ENCODE measurements at places on chromosomes 6 and 20.

DNA sequence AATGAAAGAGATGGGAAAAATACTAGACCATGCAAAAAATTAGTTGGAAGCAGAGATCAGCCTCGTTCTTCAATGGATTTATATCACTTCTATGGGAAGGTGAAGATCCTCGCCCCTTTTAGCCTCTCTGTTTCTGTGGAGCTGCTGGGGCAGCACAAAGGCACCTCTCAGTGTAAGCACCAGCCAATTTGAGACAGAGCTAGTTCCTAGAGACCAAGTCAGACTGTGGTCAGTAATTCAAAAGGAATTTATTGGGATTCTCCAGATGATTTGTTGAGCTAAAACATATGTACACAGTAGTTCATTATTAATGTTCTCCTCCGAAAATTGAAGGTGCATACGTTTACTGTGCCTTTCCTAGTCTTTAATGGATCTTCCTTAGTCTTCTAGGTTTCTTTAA, 42.4 kb downstream of the SCGN start:
- no peak for DNase-seq

DNA sequence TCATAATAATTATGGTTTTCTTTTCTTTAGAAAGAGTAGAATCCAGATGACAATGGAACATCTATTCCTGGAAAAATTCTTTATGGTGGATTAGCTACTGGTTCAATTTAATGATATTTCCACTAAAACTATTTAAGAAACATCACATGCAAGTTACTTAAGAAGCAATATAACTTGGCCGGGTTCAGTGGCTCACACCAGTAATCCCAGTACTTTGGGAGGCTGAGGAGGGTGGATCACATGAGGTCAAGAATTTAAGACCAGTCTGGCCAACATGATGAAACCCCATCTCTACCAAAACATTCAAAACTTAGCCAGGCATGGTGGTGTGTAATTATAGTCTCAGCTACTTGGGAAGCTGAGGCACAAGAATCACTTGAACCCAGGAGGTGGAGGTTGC, 65.9 kb upstream of the SMLR1 start:
- DNase-seq = no peak

- DNase-seq = no peak
Observed at GRCh38 chr6:55399351-55399750, 72.1 kb downstream of the GFRAL start.

GRCh38 chr20:1389703-1390580, 2.9 kb downstream of the FKBP1A start:
- no peak for DNase-seq

- no peak for DNase-seq
Observed at GRCh38 chr20:63138855-63139341, 77.0 kb downstream of the YTHDF1 start.

GRCh38 chr6:126040826-126041225, 54.5 kb downstream of the TRMT11 start:
- no peak for DNase-seq

DNA sequence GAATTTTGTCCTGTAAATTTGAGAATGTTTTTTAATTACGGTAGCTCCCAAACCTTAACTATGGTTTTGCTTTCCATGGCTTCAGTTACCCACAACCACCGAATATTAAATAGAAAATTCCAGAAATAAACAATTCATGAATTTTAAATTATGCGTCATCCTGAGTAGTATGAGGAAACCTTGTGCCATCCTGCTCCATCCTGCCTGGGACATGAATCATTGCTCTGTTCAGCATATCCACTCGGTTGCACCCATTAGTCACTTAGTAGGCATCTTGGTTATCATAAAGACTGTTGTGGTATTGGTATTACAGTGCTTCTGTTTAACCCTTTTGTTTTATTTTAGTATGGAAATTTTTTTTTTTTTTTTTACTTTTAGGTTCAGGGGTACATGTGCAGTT, 39.7 kb downstream of the KCNS1 start:
- DNase-seq = no peak

GRCh38 chr6:150722614-150723344, 123.1 kb downstream of the PLEKHG1 start:
- DNase-seq = no peak

GRCh38 chr6:75275067-75275466, 9.5 kb downstream of the TMEM30A start:
- no peak for DNase-seq

GRCh38 chr6:122459240-122459639, 12.4 kb downstream of the SERINC1 start:
- DNase-seq = no peak

DNA sequence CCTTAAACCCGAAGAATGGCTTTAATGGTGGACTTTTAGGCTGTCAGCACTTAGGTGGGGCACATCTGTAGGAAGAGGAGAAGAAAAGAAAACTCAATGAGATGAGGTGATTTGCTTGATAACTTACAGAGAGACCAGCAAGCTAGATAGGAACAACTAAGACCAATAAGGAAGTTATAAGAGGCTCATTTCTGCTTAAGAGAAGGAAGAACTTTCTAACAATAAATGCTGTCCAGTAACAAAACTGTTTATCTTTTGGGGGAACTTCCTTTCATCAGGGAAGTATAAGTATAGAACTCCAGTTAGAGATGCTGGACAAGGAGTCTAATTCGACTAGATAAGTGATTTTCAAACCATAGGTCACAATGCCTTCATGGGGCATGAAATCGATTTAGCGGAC, 107.2 kb upstream of the SIRPA start:
- DNase-seq = no peak

GRCh38 chr6:125742464-125743120, 6.8 kb upstream of the HEY2 start:
- no peak for DNase-seq

- DNase-seq = peak; percentile 59
Observed at GRCh38 chr6:152948150-152948768, 34.6 kb downstream of the FBXO5 start.

DNA sequence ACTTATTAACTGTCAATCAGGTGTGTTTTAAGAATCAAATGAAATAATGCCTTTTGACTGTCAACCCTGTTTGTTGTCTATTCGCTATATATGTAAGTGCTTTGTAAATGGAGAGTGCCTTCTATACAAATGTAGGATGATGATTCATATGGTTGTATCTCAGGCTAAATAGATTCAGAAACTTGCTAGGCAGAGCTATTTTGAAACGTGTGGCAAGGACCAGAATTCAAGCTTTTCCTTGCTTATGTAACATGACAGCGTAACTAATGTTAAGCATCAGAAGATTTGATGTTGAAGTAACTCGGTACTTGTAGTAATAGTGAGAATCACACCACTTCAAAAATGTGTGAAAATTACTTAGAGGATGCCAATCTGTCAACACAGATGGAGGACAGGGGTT, 3.4 kb downstream of the OGFRL1 start:
- no peak for DNase-seq

GRCh38 chr6:21265730-21266044, 327.9 kb upstream of the SOX4 start:
- DNase-seq = no peak

DNA sequence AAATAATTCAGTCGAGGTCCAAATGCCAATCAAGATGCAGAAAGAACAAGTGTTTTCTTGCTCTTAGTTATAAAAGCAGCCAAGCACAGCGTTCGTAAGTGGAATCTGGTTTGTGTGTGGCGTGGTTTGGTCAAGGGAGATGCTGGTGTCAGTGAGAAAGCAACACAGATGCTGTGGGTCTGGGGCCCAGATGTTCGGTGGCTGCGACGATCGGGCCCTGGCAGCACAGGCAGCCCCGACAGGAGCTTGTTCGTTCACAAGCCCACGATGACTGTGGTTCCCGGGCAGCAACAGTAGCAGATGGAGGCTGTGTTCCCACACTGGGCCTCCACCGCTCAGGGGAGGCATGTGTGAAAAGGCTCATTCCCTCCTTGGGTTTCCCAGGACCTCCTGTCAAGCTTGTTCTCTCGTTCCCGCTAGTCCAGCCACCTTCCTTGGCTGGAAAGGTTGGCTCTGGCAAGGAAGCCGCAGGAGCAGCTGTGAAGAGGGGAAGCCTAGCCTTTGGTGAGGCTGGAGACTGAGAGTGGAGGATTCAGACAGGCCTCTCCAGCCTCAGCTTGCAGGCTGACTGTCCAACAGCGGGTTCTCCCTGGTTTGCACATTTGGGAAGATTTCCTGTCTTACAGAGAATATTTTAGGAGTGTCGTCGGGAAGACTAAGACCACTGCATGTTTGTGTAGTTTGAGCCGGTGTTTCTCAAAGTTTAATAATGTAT, 304.7 kb downstream of the QKI start:
- no peak for DNase-seq

- no peak for DNase-seq
Observed at GRCh38 chr6:82364087-82365015, 734 bp downstream of the TPBG start.

DNA sequence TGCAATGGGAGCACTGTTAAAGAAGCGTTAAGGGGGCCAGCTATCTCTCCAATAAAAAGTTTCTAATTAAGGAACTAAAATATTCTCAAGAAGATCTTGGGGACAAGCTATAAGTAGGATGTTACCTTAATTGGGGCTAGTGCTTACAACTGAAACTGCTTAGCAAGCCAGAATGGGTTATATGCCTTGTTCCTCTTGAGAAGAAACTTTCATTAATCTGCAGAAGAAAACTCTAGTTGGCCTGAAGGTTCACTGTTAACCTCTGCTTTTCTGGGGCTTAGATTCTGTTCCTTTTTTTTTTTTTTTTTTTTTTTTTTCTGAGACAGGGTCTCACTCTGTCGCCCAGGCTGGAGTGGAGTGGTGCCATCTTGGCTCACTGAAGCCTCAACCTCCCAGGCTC, 82.2 kb downstream of the BACH2 start:
- no peak for DNase-seq

DNA sequence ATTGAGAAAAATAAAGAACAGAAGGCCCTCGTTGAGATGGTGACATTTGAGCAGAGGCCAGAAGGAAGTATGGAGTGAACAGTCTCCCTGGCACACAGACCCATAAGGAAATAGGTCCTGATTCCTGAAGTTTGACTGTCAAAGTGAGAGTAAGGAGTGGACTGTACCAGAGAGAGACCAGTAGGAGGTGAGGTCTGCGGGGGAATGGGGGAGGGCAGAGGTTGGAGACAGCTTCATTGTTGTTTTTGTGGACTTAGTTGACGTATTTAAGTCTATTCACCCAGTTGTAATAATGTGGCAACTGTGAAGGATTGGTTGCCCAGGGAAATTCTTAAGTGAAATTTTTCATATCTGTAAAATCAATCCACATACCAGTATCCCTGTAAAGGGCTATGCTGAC, 110.7 kb downstream of the TFAP2B start:
- no peak for DNase-seq

GRCh38 chr6:29705389-29706231, 17.6 kb upstream of the HLA-F start:
- peak; percentile 42 for DNase-seq

DNA sequence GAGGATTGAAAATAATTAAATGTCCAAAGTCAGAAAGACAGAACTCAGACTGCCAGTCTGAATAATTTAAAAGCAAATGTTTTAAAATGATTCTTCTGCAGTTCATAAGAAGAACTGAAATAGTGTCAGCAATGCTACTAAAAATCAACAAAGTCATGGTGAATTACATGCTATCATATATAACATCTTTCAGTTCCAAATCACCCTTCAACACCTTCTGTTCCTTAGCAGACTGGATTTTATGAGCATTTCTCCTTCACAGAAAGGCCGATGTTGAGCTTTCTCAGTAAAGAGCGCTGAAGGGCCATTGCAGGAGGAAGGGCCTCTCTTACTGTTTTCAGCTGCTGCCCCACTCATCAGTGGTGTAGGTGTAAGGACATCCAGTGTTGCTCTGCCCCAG, 63.3 kb downstream of the AIG1 start:
- DNase-seq = no peak

- DNase-seq = no peak
Observed at GRCh38 chr6:46539866-46540265, 48.6 kb upstream of the RCAN2 start.

GRCh38 chr6:1514078-1514477, 95.6 kb upstream of the FOXC1 start:
- DNase-seq = no peak

- DNase-seq = no peak
Observed at GRCh38 chr6:44842616-44843015, 455.1 kb downstream of the CDC5L start.

DNA sequence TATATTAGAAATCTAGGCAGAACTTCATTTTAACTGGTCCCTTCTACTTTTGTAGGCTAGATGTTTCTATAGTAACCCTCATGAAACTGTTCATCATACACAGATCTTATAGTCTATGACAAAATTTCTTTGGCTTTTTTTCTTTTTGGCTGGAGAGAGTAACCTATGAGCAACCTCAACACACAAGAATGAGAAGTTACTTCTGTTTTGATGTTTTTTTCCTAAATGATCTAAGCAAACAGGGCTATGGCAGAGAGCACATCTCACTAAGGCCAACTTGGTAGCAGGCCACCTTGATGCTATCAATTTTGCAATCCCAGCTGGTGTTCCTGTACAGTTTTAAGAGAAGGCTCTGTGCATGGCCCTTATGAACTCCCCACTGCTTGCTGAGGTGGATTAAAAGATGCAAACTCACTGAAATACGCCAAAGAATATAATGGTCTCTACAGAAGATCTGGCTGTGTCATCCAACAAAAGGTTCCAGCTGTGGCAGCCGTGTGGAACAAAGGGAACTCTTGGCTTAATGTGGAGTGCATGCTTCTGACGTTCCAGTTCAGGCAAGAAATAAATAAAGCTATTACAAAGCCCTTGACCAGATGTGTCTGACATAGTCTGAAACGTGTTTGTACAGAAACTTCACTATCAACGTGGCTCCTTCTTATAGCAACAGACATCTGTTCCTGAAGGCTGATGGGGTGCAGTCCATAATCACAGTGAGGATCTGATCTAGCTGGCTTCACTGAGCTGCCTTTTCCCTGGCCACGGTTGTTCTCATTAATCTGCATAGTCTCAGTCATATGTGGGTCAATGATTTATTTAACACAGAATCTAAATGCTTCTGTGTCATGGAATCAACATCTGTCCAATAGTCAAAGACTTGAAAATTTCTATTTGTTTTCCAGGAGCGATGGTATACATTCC, 481.1 kb downstream of the BMP2 start:
- no peak for DNase-seq

GRCh38 chr6:113879186-113880096, 22.3 kb downstream of the MARCKS start:
- DNase-seq = peak; percentile 57

- no peak for DNase-seq
Observed at GRCh38 chr6:157887892-157888291, 64.8 kb downstream of the SNX9 start.

GRCh38 chr20:60040471-60041162, 82.4 kb downstream of the CDH26 start:
- DNase-seq = no peak

DNA sequence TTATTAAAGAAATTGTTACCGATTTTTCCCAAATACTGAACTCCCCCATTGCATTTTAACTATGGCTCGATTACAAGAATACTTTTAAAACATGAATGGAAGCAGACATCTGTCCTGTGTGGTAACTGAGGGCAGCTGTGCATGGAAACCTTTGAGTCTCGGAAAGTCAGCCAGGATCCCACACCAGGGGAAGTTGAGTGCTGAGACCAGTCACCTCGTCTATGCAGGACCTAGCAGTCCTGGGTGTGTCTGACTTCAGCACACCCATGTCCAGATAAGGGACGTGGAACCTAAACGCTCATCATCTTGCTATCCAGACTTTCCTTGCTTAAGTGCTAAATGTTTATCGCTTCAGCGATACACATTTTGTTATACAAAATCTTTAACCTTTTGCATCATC, 6.1 kb downstream of the RIN2 start:
- no peak for DNase-seq
